PC-9 (cell line): ENCODE measurements at places on chromosomes 5 and 9. TPM values are rescaled to one million over a fixed set of nuclear protein-coding genes. Genes with fewer than 3 reads are reported as not detected.

GRCh38 chr5:128085413-128085812 lies 1.8 kb downstream of the SLC12A2 start:
- no peak for DNase-seq

- no peak for DNase-seq
Observed at GRCh38 chr5:35066260-35066795, 18.6 kb upstream of the AGXT2 start.

- no peak for DNase-seq
Observed at GRCh38 chr9:130265431-130266235, at the start of gene HMCN2. Gene HMCN2, plus strand, starts transcription at chr9:130265760. Its CDS starts 119 bp downstream, at chr9:130265879.

DNA sequence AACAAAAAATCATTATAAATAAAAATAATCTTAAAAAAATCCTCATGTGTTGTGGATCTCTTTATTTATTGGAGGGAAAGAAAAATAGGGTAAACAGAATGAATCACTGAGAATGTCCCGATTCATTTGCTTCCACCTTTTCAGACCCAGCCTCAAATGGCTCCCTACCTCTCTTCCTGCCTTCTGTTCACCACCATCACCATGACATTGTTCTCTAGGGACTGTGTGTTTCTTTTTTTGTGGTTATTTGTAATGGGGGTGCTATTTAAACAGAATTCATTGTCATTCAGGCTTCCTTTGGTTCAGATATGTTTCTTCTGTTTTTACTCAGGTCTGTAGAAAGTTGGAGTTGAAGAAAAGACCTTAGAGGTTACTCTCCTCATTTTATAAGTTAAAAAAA lies 198.2 kb downstream of the KIF4B start:
- no peak for DNase-seq

GRCh38 chr5:129963359-129963758 lies 59.1 kb downstream of the CHSY3 start:
- DNase-seq = no peak

CCL28 gene
- total RNA-seq = 2.2 and 4.3 TPM in 2 replicates
